ENCODE measurements at places on chromosomes 3 and 15.

- peak; percentile 45 for DNase-seq
Measured at GRCh38 chr3:49017971-49018706, at the start of gene DALRD3. TSS of gene DALRD3 (minus strand) at chr3:49018580. CDS start at chr3:49018564, 16 bp downstream.

- no peak for DNase-seq
Measured at GRCh38 chr3:195853036-195853435, 41.3 kb upstream of the MUC4 start.

DNA sequence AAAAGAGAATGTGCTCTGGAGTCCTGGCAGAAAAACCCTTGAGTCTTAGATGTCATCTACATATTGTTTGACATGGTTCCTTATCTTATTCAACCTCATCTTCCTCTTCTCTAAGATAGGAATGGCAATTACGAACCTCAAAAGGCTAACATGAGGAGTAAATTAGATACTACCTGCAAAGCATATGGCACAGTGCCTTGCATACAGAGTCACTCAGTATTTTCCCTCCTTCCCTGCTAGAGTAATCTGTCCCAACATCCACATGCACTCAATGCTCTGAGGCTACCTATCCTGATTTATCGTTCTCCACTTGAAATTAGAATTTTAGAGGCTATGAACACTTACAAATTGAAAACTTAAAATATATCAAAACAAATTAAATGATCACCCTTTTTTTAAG, 386.7 kb downstream of the RSL24D1 start:
- DNase-seq = no peak

DNA sequence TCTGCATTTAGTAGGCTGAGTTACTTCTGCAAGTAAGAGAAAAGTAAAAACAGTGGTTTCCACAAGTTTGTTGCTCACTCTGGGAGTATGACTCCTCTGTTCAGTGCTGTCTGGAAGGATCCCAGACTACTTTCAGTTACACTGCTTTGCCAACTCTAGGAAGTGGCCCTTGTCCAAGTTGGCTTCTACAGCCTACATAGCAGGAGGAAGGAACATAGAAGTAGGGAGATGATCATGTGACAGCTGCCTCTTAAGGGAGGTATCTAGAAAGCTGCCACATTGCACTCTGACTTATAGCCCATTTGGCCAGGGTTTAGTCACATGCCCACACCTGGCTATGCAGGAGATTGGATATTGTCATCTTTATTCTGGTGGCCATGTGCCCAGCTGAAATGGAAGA, 298.1 kb downstream of the NSUN3 start:
- DNase-seq = no peak

- DNase-seq = peak; percentile 14
Measured at GRCh38 chr3:175149675-175150074, 290.5 kb downstream of the NAALADL2 start.

DNA sequence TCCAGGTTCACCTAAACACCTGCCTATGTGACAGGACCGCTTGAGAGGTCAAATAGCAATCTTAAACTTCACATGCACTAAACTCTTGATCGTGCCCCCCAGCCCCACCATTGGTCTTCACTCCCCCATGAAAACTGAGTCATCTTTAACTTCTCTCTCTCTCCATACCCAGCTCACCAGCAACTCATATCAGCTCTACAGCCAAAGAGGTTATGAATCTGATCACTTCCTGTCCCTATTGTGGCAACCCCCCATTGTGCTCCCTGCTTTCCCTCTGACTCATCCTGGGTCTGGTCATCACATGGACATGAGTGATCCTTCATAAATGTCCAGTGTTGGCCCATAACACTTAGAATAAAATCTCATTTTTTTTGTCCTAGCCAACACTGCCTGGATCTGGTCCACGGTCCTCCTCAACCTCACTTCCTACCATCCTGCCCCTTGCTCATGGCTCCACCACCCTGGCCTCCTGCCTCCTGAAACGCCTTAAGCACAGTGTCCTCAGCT, 103.4 kb upstream of the HACD2 start:
- DNase-seq = no peak

- no peak for DNase-seq
Measured at GRCh38 chr3:160473978-160474377, 24.4 kb upstream of the TRIM59 start.

DNA sequence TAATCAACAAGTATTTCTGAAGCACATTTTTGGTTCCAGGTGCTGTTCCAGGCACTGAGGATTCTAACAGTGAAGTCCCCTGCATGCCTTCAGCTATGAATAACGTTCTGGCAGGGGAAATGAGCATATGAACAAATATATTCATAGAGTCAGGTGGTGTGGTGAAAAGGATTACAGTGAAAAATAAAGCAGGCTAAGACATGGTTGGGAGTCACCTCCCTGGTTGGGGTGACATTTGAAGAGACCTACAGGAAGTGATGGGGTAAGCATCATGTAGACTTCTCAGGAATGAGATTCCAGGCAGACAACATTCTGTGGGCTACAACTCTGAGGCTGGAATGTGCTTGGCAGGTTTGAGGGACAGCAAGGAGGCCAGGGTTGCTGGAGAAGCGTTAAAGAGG, 15.0 kb downstream of the FRMD4B start:
- no peak for DNase-seq

DNA sequence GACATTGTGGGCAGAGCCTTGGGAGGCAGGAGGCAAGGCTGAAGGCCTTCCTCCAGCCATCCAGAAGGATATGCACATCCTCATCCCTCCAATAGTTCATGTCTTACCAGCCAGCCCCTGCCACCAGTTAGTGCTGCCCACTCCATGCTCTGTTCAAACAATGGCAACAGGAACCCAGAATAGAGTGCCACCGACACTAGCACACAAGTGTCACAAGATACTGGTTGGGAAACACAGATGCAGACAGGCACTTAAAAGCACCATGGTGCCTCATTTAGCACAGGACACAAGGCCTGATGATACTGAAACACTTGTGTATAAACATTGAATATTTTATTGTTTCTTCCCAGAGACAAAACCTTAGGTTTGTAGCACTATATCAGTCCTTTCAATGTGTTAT, 56.5 kb upstream of the MYO5C start:
- no peak for DNase-seq

DNA sequence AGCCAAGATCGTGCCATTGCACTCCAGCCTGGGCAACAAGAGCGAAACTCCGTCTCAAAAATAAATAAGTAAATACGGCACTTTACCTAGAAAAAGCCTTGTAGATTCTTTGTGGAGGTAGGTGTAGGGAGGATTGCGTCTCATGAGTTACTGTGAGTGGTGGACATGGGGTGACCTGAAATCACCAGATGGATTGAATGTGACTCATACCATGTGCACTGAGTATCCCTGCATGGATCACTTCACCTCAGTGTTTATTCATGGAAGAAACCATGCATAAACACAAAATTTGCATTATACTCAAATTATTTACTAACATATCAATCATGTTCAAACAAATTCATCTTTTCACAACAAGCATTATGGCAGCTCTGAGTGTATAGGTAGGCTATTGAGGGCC, 55.9 kb downstream of the MRPS25 start:
- no peak for DNase-seq

Measured in CD4-positive, alpha-beta T cell (primary cell).